ENCODE measurements at places on chromosomes 13 and 19. TPM values are rescaled to one million over a fixed set of nuclear protein-coding genes. Genes with fewer than 3 reads are reported as not detected.

Gene ZNF221
- total RNA-seq: 12.2 TPM

- DNase-seq: peak; percentile 79
Observed at GRCh38 chr19:38514812-38515633, 81.5 kb downstream of the RYR1 start.

DNA sequence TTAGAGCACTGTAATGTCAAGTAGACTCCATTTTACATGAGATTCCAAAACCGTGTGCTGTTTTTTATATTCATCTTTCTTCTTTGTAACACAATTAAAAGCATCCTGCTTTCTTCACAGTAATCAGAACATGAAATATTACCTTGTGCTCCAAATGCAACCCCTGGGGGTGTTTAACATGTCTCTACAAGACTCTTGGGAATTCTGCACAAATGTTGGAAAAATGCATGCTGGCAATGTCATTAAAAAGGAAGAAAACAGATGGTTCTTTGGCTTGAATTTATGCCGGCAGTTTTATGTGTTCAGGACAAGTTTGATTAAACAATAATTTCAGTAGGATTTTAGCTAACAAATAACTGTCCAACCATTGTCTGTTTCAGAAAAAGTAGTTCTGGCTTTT, 159.1 kb downstream of the LIG4 start:
- no peak for DNase-seq

Gene KANK3
- total RNA-seq: 28.2 TPM

Gene DIRAS1
- total RNA-seq: 0.45 TPM

Measured in sciatic nerve (tissue), 2 donors.